Stimulated activated CD8-positive, alpha-beta memory T cell treated with anti-CD3 and anti-CD28 coated beads, Interleukin-4, amount 100 ng/mL, for 1 hour (primary cell): ENCODE measurements at places on chromosomes 5 and 9.

DNA sequence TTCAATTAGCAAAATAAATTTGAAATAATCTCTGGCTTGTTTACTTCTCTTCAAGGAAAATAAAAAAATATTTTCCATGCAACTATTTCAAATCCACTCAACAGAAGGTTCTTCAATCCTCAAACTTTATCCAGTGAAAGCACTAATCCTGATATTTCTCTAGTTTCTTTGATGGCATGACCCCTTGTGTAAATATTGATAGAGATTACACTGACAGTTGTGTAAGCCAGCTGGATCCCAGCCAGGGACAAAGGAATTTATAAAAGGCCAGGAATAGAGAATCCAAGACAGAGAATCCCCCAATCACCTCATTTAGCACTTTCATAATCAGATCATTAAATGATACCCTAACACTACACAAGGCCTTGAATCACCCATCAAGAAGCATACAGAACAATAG is 135.2 kb downstream of the GNA14 start:
- DNase-seq = no peak

- no peak for DNase-seq
Measured at GRCh38 chr9:33329979-33330378, 39.7 kb downstream of the NFX1 start.

DNA sequence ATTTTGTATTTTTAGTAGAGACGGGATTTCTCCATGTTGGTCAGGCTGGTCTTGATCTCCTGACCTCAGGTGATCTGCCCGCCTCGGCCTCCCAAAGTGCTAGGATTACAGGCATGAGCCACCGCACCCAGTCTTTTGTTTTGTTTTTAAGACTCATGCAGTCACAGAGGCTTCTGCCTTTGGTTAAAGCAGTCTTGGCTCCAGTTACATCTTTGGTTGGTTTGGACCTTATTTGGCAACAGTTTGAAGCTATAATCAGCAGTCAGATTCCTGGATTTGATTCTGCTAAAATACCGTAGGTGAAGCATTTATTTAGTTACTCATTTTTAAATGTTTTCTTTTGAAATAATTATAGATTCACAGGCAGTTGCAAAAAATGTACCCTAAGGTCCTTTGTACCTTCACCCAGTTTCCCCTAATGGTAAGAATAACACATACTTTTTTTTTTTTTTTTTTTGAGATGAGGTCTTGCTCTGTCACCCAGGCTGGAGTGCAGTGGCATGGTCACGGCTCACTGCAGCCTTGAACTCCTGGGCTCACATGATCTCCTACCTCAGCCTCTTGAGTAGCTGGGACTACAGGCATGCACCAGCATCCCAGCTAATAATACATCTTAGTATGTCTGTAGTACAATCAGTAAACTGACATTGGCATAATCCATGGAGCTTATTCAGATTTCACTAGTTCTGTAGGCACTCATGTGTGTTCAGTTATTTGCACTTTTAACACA is 15.7 kb downstream of the USP20 start:
- DNase-seq = no peak

DNA sequence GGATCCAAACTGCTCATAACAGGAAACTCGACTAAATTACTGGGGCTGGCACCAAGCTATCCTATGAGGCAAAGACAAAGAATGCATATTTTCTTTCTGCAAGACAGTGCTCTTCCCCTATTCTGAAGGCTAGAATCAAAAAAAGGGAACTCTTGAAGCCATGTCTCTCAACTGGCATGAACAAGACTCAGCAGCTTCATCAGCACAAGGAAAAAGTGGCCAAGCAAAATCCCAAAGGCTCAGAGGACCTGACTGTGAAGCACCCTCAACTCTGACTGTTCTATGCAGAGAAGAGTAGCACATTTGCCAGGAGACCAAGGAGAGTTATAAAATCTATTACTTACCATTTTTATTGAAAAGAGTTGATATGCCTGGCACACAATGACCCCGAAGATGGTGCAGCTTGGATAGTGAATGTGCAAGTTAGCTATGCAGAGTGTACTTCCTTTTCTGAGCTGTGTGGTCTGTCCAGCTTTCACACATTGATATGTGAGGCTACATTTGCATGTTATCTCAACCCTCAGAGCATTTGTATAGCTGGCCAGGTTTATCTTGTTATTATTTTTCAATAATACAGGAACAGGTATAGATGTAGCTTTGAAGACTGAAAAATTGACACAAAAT is 51.0 kb upstream of the FYB1 start:
- DNase-seq = no peak

DNA sequence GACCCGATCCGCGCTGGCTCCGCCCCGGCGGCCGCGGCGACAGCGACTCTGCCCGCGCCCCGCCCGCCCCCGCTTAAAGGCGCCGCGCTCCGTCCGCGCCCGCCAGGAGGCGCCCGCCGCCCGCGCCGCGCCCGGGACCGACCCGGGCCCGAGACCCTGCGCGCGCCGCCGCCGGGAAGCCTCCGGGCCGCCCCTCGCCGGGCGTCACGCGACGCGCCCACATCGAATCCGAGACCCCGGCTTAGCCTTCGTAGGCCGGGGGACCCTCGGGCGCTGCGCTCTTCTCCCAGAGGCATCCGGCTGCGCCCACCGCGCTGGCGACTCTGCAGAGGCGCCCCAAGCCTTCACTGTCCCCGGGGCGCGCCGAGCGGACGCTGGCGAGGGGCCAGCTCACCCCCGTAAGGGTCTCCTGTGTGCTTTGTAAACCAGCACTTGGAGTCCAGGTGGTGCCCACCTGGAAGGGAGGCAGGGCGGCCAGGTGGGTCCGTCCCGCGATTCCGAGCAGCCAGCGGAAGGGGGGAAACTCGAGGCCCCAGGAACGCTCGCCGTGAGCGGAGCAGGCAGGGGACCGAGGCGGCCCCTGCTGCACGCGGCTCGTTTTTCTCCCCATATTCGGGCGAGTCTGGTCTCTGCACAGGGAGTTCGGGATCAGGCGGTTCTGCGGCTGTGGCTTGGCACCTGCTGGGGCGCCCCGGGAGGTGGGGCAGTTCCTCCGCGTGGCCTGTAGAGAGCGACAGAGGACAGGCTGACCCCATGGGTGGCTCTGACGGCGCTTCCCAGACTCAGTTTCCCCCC is 423 bp upstream of the ABCA2 start:
- no peak for DNase-seq

GRCh38 chr9:112869917-112870316 is 20.8 kb downstream of the SLC46A2 start:
- no peak for DNase-seq

- DNase-seq = no peak
Measured at GRCh38 chr9:13675638-13676000, 396.1 kb upstream of the MPDZ start.

DNA sequence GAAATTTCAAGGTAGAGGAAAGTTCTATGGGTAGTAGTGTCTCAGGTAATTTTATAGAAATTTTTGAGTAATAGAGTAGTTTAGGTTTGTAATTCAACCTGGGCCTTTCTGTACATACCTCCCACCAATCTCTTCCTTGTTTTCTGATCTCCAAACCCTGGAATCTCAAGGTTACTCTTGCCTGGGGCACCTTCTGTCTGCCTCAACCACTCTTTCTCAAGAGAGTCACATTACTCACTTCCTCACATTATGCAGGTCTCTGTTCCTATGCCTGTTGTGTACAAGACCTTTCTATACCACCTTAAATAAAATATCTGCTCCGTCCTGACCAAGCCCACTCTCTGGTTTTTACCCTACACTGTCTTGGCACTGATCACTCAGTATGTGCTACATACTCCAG is 412.6 kb upstream of the CTNND2 start:
- DNase-seq = no peak

GRCh38 chr5:118558871-118559270 is 429.5 kb downstream of the DTWD2 start:
- DNase-seq = no peak

DNA sequence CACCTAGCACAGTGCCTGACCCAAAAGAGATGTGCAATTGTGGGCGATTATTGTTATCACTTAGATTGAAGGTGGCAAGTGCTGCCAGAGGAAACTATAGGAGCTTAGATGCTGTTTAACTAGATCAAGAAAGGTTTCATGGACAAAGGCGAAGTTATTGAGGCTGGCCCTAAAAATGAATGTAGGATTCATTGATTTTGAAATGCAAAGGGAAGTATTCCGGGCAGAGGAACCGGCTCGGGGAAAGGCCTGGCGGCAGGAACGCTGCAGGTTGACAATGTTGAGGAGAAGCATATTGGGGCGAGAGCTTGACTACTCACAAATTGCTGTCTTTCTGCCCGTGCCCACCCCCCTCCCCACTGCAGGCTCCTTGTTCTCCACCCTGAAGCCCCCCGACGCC is 37.4 kb upstream of the TTC1 start:
- no peak for DNase-seq
